ENCODE measurements at places on chromosomes 6 and 20. TPM values are rescaled to one million over a fixed set of nuclear protein-coding genes. Genes with fewer than 3 reads are reported as not detected.

SLC4A11 gene
- 0.37 TPM for polyA plus RNA-seq

DNA sequence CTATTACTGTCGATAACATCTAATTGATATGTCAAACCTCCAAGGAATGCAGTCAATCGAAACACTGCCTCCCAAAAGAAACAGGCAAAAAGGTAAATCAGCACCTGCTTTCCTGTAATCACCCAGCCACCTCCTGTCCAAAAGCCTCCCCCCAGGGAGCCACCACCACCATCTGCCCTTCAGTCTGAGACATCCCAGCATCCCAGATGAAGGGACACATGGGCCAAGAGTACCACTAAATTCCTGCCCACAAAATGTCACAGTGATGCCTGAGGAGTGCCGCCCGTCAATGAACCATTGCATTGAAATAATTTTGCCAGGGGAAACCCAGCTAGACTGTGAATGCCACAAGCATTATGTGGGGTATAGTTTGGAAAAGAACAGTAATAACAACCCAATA is 401.7 kb downstream of the ZFAND3 start:
- H3K27me3 ChIP-seq = no peaks in the 10 kb centered on the region
- no peaks in the 10 kb centered on the region for H3K36me3 ChIP-seq
- H3K27ac ChIP-seq = no peak overlapping the region
- H3K4me3 ChIP-seq = no peak overlapping the region
- DNase-seq = no peak

MYB gene
- polyA plus RNA-seq = 0.31 TPM

DNA sequence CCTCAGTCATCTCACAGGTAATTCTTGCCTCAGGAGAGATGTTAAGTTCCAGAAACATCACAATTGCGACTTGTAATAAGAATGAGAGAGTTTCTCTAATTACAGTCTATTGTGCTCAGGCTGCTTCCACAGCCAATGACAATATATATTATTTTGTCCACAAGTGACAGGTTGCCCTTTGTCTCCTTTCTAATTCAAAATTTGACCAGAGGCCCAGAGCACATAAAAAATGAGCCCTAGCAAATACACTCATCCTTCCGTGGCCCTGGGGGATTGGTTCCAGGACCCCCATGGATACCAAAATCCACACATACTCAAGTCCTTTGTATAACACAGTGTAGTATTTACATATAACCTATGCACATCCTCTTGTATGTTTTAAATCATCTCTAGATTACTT is 88.1 kb upstream of the TMEM170B start:
- H3K4me1 ChIP-seq = no peaks in the 10 kb centered on the region
- no peaks in the 10 kb centered on the region for H3K36me3 ChIP-seq

ECHDC1 gene
- polyA plus RNA-seq = 68.0 TPM

GRCh38 chr6:105459864-105460263 is 57.0 kb upstream of the PREP start:
- no peaks in the 10 kb centered on the region for H3K36me3 ChIP-seq
- peaks cover 19% of the 10 kb centered on the region for H3K4me1 ChIP-seq

DNA sequence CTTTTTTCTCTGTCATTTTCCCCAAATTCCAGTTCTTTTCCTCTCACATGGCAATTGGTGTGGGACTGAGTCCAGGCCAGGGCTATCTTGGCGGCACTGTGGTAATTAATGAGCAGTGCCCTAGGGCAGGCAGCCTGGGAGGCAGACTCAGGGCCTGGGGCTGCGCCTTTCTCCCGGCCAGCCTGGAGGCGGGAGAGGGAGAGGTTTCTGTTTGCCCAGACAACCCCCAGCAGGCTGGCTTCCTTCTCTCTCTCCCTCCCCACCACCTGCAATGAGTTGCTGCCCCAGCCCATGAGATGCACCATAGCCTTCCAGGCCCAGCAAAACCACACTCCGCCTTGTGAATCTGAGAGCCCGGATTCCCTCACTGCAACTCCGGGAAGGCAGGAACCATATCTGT is 15.1 kb upstream of the CCDC167 start:
- H3K4me1 ChIP-seq = peaks cover 93% of the 10 kb centered on the region
- H3K27ac ChIP-seq = peak overlapping the region; percentile 99
- peak; percentile 49 for DNase-seq

ATXN1 gene
- 19.1 TPM for polyA plus RNA-seq

DNA sequence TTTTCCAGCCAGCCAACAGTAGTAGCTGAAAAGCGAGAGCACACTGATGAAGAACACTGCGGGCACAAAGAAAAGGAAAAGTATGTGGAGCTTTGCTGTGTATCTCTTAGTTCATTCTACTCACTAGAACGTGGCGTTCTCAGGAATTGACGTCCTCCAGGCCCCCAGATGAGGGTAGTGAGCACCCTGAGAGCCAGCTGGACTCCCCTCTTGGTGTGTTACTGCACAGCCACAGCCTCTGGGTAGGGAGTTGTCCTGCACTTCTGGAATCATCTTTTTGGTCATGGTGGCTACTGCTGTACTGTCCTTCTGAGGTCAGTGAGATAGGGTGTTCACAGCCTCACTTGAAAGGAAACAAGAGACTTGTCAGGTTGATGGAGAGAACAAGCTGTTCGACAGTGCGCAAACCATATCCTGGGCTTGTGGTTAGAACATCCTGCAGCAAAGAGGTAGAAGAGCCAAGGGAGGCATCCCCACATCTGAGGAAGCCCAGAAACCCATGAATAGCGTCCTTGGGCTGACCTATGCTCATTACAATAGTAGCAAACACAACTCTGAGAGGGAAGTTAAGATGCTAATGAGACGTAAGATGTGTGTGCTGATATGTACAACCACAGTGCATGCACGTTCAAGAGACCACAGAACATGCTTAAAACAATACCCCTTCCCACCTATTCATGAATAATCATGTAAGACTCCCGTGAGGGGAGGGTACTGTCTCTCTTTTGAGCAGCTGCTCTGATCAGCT is 14.6 kb upstream of the HLA-F start:
- H3K4me1 ChIP-seq = peaks cover 72% of the 10 kb centered on the region
- peak overlapping the region; percentile 53 for H3K4me3 ChIP-seq
- H3K36me3 ChIP-seq = no peaks in the 10 kb centered on the region
- no peaks in the 10 kb centered on the region for H3K27me3 ChIP-seq
- DNase-seq = peak; percentile 88

DNA sequence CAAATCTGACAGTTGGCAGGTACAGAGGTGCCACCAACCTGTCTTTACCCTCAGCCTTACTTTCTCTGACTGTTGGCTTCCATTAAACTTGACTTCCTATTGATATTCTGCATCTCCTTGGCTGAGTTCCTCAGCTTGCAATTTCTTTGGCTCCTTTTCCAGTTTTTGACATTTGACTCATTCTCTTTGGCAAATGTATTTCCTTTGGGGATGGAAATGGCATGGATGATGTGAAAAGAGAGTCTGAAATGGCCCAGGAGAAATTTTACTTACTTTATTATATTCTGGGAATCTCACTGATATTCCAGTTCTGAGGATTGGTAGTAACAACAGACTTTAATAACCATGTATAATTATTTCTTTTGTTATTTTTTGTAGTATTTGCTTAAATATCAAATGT is 255.2 kb downstream of the CD109 start:
- H3K36me3 ChIP-seq = no peaks in the 10 kb centered on the region
- no peak overlapping the region for H3K4me3 ChIP-seq
- no peaks in the 10 kb centered on the region for H3K4me1 ChIP-seq

- no peaks in the 10 kb centered on the region for H3K27me3 ChIP-seq
- H3K4me1 ChIP-seq = no peaks in the 10 kb centered on the region
- DNase-seq = no peak
- H3K36me3 ChIP-seq = peaks cover 8% of the 10 kb centered on the region
- no peak overlapping the region for H3K27ac ChIP-seq
Observed at GRCh38 chr6:37388578-37388977, 34.8 kb downstream of the RNF8 start.

DNA sequence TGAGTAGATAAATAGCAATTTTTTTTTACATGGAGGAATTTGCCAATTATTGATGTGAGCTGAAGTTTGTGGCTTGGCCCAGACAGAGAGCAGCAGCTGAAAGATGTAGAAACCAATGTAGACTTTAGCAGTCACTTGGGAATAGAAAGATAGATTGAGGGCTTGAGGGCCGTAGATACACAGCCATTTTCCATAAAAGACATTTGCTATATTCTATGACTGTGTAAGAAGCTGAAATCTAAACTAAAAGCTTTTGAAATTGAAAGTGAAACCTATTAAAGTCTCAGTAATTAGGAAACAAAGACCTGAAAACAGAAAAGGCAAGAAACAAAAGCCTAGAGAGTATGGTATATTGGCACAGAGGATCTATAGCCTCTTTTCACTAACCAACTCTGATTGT is 332.7 kb downstream of the CENPW start:
- H3K4me1 ChIP-seq = no peaks in the 10 kb centered on the region
- DNase-seq = no peak
- H3K4me3 ChIP-seq = no peak overlapping the region
- no peaks in the 10 kb centered on the region for H3K27me3 ChIP-seq

GRCh38 chr20:49054056-49054643 is 8.0 kb downstream of the CSE1L start:
- H3K4me3 ChIP-seq = no peak overlapping the region
- H3K36me3 ChIP-seq = peaks cover 8% of the 10 kb centered on the region
- no peak for DNase-seq
- H3K27ac ChIP-seq = no peak overlapping the region
- H3K4me1 ChIP-seq = peaks cover 58% of the 10 kb centered on the region

SLC17A2 gene
- not detected for polyA plus RNA-seq

DNA sequence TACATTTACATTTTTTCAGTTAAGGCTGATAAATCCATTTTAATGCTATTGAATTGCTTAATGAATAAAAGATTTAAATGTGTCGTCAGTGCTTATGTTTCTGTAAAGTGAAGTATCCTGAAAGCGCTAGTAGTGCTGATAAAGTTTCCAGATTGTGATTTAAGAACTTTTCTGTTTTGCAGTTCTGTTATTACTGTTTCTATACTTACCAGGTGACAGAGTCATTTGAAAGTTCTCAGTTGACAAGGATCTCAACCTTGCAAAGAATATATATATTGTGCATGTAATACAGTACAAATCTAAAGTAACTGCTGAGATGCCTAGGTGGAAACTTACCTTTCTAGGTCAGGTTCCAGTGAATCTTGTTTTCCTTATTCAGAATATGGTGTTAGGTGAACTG is 201.8 kb downstream of the ARID1B start:
- H3K4me3 ChIP-seq = no peak overlapping the region
- no peak overlapping the region for H3K27ac ChIP-seq
- no peak for DNase-seq
- no peaks in the 10 kb centered on the region for H3K27me3 ChIP-seq

MRPS26 gene
- 66.4 TPM for polyA plus RNA-seq

SLC17A1 gene
- not detected for polyA plus RNA-seq

- DNase-seq = no peak
- H3K4me3 ChIP-seq = no peak overlapping the region
- H3K36me3 ChIP-seq = no peaks in the 10 kb centered on the region
- H3K27me3 ChIP-seq = no peaks in the 10 kb centered on the region
Observed at GRCh38 chr6:98574984-98575383, 259.4 kb upstream of the POU3F2 start.

CYP39A1 gene
- not detected for polyA plus RNA-seq

- H3K27ac ChIP-seq = peak overlapping the region; percentile 67
- no peaks in the 10 kb centered on the region for H3K36me3 ChIP-seq
- peaks cover 32% of the 10 kb centered on the region for H3K4me1 ChIP-seq
- H3K4me3 ChIP-seq = peak overlapping the region; percentile 66
Observed at GRCh38 chr20:35093267-35093884, 769 bp upstream of the TRPC4AP start.

NTSR1 gene
- polyA plus RNA-seq = not detected

DNA sequence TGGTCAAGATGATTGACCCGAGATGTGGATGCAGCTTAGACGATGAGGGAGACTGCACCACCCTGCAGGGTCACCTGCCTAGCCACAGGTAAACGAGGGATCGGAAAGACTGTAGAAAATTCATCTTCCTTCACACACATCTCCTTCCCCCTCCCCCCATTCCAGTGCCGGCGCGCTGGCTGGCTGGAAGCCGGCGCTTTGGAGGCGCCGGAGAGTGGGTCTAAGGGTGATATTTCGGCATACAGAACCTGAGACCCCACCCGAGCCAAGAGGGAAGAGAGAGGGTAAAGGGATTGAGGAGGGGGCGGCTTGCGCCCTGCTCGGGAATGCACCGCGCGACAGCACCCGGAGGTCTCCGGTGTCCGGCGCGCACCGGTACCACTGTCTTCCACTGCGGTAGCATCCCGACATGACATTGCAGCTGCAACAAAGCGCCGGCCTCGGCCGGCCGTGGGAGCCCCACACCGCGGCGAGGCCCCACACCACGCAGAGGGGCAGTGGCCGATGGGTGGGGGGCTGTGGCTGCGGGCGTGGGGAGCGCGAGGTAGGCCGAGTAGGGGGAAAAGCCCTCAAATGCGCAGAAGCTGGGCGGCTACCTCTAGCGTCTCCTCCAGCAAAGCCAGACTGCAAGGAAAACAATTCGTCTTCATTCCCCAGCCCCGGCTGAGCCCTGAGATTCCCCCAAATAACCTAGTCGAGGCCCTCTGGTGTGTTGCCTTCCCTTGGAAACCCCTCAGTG is 984 bp downstream of the TNFRSF21 start:
- H3K27ac ChIP-seq = no peak overlapping the region
- H3K27me3 ChIP-seq = no peaks in the 10 kb centered on the region
- DNase-seq = peak; percentile 2
- no peaks in the 10 kb centered on the region for H3K36me3 ChIP-seq

DNA sequence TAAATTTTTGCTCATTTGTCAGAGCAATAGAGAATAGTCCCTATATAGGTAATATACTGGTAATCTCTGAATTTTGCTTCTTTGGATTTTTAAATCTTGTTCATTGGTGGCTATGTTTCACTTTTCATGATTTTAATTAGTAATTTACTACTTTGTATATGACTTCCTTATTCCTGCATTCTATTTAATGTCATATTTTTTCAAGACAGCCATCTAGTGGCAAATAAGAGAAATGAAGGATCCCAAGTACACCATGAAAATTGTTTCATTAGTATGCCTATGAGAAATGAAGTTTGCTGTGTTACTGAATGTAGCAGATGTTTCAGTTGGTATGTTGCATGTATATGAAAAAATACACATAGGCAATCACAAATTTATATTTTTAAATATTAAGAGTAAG is 82.4 kb downstream of the ZNF292 start:
- H3K4me1 ChIP-seq = no peaks in the 10 kb centered on the region
- DNase-seq = peak; percentile 33
- no peak overlapping the region for H3K27ac ChIP-seq
- peaks cover 3% of the 10 kb centered on the region for H3K36me3 ChIP-seq
- no peaks in the 10 kb centered on the region for H3K27me3 ChIP-seq
- no peak overlapping the region for H3K4me3 ChIP-seq

DNA sequence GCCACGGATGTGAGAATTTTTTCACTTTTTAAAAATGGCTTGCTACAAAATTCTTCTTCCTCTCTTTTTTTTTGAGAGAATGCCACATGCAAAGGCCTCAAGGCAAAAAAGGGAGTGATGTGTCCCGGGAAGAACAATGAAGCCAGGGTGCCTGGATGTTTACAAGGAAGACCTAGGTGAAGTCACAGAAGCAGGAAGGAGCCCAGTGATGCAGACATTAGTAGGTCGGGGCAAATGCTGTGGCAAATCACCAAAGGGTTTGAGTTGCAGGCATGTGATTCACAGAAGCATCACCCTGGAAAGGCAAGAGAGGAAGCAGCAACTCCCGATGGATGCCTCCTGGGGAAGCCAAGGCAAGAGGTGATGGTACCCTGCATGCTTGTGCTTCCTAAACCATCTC is 46.8 kb downstream of the FARS2 start:
- H3K4me1 ChIP-seq = peaks cover 5% of the 10 kb centered on the region
- DNase-seq = no peak
- no peaks in the 10 kb centered on the region for H3K27me3 ChIP-seq
- no peak overlapping the region for H3K4me3 ChIP-seq
- H3K27ac ChIP-seq = no peak overlapping the region

GRCh38 chr20:1894951-1895673 is at the start of gene SIRPA:
Gene SIRPA (plus strand): TSS chr20:1895407. CDS start chr20:1895448, 41 bp downstream.
- DNase-seq = no peak
- H3K27me3 ChIP-seq = peaks cover 6% of the 10 kb centered on the region
- no peaks in the 10 kb centered on the region for H3K36me3 ChIP-seq
- H3K4me3 ChIP-seq = no peak within 1 kb of the TSS
- no peak within 1 kb of the TSS for H3K27ac ChIP-seq

BACH2 gene
- 6.5 TPM for polyA plus RNA-seq

LRRN4 gene
- not detected for polyA plus RNA-seq

SPATS1 gene
- not detected for polyA plus RNA-seq
